ENCODE measurements at places on chromosomes 1 and 21.

GRCh38 chr1:87336623-87337067 lies 8.0 kb downstream of the LMO4 start:
- no peak for DNase-seq

DNA sequence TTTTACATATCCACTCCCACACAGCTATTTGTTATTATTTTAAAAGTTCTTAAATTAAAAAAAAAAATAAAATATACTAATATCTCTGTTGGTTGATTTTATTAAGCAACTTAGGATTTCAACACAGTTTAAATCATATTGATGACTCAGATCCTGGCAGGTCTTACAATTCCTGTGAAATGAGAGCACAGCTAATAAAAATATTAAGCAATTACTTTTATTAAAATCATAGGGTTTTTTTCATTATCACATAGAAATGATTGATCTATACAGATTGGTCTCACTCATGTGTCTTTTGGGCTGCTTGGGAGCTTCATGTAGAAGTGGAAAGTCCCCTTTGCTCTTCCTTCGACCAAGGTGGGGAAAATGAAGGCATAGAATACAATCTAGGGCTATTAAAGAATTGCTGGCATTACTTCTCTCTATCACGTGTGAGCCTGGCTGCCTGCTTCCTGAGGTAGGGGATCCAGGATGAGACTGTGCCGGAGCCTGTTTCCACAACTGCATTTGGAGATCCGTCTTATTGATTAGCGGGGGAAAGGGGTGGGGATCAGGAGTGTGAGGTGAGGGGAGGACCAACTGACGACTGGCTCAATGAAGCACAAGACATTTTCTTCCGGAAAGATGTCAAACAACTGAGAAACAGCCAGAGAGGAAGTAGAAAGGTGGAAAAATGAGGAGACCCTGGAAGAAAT lies 858.0 kb downstream of the USP25 start:
- DNase-seq = no peak

DNA sequence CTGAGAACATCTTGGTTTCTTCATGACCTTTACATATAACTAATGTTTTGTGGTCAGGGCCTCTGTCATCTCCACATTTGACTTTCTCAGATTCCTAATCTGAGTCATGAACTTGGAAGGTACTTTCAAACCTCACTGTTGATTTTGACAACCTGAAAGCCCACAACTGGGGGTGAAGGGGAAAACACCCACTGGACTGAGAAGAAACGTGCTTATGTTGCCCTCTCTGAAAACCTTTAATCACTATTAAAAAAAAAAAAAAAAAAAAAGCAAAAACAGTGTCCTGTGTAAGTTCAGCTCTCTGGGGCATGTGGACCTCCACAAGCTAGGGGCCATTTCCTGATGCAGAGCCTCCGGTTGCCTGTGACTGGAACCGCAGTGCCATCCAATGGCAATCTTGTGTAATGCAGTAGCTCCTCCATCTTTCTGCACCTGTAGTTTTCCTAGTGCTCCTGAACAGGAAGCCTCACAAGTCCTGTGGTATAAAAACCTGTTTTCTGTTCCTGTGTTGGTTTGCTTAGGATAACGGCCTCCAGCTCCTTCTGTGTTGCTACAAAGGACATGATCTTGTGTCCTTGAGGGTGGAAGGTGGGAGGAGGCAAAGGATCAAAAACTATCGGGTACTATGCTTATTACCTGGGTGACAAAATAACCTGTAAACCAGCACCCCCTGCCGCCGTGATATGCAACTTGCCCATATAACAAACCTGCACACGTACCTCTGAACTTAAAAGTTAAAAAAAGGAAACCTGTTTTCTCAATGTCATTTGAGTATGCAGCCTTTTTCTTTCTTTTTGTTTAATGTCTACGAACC lies 124.5 kb downstream of the ZNF648 start:
- no peak for DNase-seq

- DNase-seq = no peak
These were observed 42.4 kb downstream of the FNBP1L start for GRCh38 chr1:93490357-93490756.

DNA sequence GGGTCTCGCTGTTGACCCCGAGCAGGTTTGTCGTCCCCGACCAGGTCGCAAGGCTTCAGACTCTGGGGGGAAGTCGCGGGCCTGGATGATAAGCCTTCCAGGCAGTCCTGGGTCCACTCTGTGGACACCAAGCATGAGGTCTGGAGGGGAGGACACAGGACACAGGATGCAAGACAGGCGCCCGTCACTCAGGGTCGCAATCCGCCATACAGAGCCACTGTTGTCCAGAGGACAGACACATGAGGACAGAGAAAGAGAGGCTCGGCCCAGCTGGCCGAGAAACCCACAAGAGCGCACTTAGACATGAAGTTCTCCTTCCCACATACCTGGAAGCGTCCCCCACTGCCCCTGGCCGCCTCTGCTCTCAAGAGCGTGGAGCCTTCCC lies 4.8 kb upstream of the FOXD2 start:
- no peak for DNase-seq

- DNase-seq = no peak
These were observed 402.1 kb downstream of the SETD4 start for GRCh38 chr21:35658242-35658641.

DNA sequence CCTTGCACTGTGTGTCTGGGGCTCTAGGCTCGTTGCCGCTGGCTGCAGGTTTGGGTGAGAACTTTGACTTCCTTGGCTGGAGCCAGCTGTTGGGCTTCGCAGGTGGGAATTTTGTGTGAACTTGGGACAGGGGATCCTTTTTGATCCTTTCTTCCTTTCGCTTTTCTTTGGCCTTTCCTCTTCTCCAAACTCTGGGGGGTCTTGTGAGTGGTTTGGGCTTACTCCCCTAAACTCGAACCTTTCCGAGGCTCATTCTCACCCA lies 643 bp downstream of the COQ8A start:
- no peak for DNase-seq

All from cortex of kidney (tissue), 1 donor.